Fibroblast of skin of back (primary cell): ENCODE measurements at places on chromosomes 1 and 21.
A peak's percentile ranks its signal among the peaks of the same experiment; 100 is the strongest.

DNA sequence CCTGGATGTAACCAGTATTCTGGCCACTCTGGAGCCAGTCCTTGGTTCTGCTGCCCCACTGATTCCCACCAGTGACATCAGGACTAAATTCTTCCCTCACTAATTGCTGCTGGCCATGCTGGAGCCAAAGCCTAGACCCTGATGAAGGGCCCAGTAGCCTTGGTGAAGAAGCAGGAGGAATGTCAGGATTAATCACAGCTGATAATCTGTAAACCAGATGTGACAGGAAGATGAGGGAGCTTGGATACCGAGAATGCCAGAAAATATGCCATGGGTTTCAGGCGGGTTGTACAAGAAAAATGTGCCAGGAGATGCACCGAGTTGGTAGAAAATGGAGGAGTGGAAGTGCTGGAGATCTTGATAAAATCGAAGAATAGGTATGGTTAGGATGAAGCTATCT, 119.0 kb upstream of the PPP2R5A start:
- DNase-seq, result no peak

DNA sequence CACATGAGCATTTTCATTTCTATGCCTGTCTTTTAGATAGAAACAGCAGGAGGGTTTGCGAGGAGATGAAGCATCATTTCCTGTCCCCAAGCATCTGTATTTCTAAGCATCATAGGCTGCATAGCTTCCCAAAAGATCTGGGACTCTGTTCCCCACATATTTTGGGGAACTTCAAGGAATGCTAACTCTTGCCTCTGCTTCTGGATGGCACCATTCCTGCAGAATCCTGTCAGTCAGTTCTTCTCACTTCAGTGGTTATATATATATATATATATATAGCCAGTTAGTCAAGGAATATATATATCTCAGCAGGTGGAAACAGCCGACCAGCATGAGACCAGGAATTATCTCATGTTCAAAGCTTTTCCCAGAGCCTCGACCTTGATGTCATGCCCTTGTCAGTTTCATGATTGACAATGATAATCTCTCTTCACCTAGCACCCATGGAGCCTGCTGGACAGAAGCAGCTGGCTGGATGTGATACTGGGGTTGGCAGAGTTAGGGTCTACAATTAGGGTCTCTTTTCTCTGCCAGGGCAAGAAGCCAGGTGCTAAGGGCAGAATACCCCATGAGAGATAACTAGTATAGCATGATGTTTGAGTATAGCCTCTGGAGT, 2.4 kb downstream of the PFKFB2 start:
- DNase-seq, result no peak

GRCh38 chr1:37878071-37878470, 18.7 kb upstream of the MTF1 start:
- no peak for DNase-seq

DNA sequence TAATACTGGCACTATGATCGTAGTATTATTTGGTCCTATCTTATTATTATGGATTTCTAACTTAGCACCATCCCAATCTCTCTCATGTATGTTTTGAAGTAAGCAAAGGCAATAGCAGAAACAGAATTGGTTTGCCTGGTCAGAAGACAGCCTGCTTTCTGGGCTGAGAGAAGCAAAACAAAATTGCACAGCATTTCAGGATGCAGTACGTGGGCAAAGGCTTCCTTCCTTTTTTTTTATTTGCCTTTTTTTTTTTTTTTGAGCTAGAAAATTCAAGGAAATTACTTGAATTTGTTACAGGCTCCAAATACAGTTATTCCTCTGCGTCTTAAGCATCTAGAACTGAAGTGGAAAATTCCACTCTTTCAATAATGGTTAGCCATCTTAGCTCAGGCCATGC, 8.8 kb downstream of the CDA start:
- DNase-seq, result no peak

GRCh38 chr21:33976082-33977016, 60.7 kb upstream of the ATP5PO start:
- DNase-seq, result peak; percentile 99

- DNase-seq, result peak; percentile 87
Observed at GRCh38 chr1:115829023-115829674, 11.8 kb downstream of the NHLH2 start.

DNA sequence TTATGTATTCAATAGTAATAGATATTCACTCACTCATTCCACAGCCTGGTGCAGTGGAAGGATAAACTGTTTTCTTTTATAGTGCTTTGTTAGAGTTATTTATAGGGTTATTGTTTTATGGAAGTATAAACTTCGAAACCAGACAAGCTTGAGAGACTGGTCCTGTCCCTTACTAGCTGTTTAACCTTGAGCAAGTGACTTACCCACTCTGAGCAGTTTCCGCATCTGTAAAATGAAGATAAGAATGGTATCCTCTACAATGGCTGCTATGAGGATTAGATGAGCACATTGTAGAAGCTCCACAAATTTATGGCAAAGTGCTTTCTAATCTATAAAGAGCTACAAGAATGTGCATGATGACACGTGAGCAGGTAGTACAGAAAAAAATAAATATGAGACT, 30.8 kb upstream of the EPS15 start:
- DNase-seq, result no peak

- DNase-seq, result no peak
Observed at GRCh38 chr1:115338457-115338820, 390 bp upstream of the NGF start.

GRCh38 chr1:3983181-3983580, 83.1 kb upstream of the C1orf174 start:
- DNase-seq, result no peak

GRCh38 chr1:84749427-84749826, 59.2 kb upstream of the SSX2IP start:
- DNase-seq, result no peak

GRCh38 chr1:40257313-40257687, 736 bp upstream of the ZMPSTE24 start:
- DNase-seq, result no peak

DNA sequence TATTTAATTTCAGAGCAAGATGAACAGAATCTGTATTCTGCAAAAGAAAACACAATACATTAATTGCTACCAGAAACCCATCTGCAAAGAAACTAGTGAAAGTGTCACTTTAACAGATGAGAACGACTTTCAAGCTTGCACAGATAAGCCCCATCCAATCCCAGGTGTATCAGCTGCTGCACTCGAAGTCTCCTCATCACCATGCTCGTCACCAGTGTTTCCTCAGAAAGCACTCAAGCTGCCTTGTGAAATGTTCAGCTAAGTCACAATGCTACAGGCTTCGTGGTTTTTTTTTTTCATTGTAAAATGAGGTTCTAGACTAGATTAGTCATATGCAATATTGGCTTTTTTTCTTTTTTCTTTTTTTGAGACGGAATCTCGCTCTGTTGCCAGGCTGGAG, 3.3 kb upstream of the TOMM20 start:
- no peak for DNase-seq

- DNase-seq, result no peak
Observed at GRCh38 chr21:14686466-14687267, 140.6 kb upstream of the SAMSN1 start.

GRCh38 chr1:89939059-89939570, 55.8 kb upstream of the ZNF326 start:
- DNase-seq, result no peak

DNA sequence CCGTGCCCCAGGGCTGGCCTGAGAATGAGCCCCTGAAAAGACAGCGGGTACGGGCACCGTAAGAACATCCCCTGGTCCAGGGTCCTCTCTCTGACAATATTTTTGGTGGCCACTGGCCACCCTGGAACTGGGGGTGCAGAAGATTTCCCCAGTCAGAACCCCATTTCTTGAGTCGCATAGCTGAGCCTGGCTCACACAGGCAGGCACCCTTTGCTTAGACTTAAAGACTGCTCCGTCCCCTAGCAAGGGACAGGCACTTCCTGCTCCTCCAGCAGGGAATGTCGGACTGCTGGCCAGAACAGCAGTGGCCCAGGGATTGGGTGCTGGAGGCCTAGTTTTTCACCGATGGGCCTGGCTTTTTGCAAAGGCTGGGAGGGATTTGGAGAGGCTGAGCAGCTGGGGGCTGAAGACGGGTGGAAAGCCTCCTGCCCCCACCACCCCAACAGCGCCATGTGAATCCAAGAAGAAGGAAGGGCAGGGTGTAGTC, 4.3 kb downstream of the OLIG2 start:
- no peak for DNase-seq

- DNase-seq, result peak; percentile 89
Observed at GRCh38 chr1:9687120-9687873, 35.8 kb downstream of the PIK3CD start.

DNA sequence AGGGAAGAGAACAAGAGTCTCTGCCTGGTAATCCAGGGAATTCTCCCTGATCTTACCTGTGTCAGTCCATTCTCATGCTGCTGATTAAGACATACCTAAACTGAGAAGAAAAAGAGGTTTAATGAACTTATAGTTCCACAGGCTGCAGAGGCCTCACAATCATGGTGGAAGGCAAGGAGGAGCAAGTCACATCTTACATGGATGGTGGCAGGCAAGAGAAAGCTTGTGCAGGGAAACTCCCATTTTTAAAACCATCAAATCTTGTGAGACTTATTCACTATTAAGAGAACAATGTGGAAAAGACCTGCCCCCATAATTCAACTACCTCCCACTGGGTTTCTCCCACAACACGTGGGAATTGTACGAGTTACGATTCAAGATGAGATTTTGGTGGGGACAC, 34.2 kb upstream of the LRRC8B start:
- DNase-seq, result no peak
